ENCODE measurements at places on chromosomes 7 and 10.

DNA sequence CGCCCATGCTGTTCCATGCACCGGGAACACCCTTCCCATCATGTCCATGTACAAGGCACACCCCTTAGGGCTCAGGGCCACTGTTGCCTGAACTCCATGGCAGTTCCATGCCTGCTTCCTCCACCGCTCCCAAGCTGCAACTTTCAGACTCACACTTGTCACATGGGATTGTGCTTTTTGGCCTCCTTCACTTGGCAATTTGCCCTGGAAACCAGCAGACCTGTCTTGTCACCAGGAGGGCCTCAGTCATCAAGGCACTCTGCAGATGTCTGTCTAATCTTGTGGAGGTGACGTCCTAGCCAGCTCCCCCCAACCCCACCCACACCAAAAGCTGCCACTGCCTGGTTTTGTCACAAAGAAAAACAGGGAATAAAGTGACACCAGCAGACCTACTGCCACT is 47.5 kb downstream of the CARD11 start:
- no peak for DNase-seq

GRCh38 chr10:31490858-31491504 is 172.0 kb downstream of the ZEB1 start:
- peak; percentile 1 for DNase-seq

DNA sequence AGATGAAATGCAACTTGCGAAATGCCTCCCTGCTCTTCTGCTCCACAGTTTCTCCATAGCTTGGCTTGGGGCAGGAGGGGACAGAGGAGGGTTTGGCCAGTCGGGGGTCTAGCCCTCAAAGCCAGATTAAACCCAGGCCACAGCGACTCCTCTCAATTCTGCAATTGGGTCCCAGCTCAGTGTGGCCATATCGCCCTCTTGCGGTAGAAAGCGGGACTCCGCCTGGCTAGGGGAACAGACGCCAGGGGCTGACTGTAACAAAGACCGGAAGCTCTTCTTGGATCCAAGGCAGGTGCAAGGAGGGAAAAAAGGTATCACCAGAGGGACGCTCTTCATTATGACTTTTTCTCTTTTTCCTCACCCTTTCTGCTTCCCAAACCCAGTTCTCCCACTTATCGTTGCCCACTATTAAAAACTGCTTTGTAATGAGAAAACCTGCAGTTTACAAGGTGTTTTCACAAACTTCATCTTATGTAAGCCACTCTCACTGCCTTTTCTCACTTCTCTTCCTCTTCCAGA is 36.6 kb upstream of the TNPO3 start:
- peak; percentile 87 for DNase-seq

GRCh38 chr7:75639886-75640190 is 98.9 kb downstream of the HIP1 start:
- DNase-seq = no peak

GRCh38 chr7:105905910-105906568 is 29.6 kb upstream of the ATXN7L1 start:
- no peak for DNase-seq

GRCh38 chr7:36600869-36601530 is 123.3 kb downstream of the AOAH start:
- DNase-seq = no peak

GRCh38 chr10:80596391-80597257 is 58.9 kb downstream of the SH2D4B start:
- peak; percentile 13 for DNase-seq

GRCh38 chr10:120632047-120632446 is 175.0 kb downstream of the PLPP4 start:
- no peak for DNase-seq

GRCh38 chr10:5095687-5096086 is 1.5 kb downstream of the AKR1C3 start:
- no peak for DNase-seq

DNA sequence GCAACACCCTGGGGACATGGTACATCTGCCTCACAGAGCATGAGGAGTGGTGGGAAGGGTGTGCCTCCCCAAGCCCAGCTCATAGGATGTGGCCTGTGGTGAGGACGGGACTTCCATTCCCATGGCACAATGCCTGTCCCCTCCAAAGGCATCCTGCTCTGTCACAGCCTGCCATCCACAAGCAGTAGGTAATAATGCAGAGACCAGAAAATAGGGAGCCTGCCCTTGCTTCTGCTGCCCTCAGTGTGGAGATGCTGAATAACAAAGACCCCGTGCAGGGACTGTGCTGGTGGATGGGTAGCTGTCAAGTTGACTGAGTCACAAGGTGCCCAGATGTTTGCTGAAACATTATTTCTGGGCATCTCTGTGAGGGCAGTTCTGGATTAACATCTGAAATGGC is 199.9 kb upstream of the GRB10 start:
- no peak for DNase-seq

GRCh38 chr10:117471344-117471874 is 71.1 kb upstream of the EMX2 start:
- DNase-seq = no peak

- DNase-seq = no peak
Observed at GRCh38 chr10:125154529-125154928, 5.8 kb downstream of the CTBP2 start.

GRCh38 chr7:150784954-150785353 is 15.2 kb downstream of the TMEM176B start:
- no peak for DNase-seq

- peak; percentile 54 for DNase-seq
Observed at GRCh38 chr7:2109936-2110609, 122.7 kb downstream of the MAD1L1 start.

DNA sequence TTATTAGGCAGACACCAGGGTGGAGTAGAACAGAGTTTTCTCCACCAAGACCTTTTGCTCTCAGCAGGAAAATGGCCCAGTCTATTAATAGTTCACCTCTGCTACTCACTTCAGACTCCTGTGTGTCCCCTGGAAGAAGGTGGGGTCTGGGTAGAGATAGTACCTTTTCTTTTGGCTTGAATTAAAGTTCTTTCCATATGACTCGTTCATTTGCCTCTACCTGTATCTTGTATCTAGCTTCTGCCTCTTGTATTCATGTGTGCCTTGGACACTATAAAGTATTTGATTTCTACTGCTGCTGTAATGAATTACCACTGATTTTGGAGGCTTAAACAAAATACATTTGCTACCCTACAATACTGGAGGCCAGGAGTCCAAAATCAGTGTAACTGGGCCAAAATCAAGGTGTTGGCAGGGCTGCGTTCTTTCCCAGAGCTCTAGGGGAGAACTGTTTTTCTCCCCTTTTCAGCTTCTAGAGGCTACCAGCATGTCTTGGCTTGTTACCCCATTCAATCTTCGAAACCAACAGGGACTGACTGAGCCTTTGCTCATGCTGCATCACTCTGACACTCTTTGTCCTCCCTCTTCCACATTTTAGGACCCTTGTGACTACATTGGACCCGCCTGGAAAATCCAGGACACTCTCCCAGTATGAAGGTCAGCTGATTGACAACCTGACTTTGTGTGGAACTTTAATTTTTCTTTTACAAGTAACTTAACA is 155.6 kb upstream of the PRSS58 start:
- no peak for DNase-seq

DNA sequence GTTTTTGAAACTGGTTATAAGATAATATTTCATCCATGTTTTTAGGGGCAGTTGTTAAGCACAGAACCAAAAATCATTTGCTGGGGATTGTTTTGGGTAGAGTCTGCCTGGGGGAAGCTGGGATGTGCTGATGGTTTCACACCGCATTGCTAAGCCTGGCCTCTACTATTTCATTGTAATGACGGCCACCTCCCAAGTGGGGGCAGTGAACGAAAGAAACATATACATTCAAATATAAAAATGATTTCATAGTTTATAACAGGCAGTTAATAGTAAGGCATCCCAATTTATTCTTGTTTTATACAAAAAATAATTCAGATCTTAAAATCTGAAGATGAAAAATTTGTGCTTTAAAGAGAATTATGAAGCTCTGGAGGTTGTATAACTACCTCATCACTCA is 750.8 kb downstream of the REEP3 start:
- DNase-seq = no peak

- DNase-seq = no peak
Observed at GRCh38 chr7:191105-191980, 1.0 kb upstream of the FAM20C start.

DNA sequence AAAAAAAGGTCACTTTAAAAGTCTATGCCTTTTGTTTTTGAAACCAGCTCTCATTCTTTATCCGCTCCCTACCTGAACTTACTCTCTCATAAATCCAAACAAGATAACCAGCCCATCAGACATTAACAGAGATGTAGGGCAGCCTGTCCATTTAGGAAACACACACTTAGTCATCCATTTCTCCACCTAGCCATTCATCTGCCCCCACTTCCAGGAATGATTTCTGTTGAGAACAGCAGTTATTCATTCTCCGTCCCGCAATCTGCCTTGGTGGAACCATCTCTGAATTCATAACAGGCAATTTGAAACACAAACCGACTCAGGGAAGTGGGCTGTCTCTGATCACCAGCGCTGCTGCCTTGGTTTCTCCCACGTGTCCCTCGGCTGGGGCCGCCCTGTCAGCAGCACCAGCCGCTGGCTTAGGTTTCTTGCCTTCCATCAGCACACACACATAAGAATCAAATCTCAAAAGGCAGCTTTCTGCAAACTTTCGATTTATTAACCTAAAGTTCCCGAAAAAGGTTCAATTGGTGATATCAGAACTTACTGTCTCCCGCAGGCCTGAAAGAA is 528.2 kb upstream of the NRP1 start:
- no peak for DNase-seq

GRCh38 chr7:727806-728460 is 852 bp upstream of the PRKAR1B start:
- no peak for DNase-seq

DNA sequence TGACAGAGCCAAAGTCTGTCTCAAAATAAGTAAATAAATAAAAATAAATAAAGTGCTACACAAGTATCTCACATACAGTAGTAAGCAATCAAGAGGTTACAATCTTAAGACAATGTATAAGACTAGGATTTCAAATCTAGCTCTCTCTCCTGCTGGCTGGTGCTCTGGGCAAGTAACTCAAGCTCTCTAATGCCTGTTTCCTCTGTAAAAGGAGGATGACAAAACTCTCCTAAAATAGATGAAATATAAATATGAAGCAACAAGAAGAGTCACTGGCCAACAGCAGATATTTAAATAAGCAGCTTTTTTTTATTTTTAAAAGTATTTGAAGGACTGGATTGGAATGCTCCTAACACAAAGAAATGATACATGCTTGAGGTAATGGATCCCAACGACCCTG is 7.2 kb downstream of the SFMBT2 start:
- DNase-seq = no peak

DNA sequence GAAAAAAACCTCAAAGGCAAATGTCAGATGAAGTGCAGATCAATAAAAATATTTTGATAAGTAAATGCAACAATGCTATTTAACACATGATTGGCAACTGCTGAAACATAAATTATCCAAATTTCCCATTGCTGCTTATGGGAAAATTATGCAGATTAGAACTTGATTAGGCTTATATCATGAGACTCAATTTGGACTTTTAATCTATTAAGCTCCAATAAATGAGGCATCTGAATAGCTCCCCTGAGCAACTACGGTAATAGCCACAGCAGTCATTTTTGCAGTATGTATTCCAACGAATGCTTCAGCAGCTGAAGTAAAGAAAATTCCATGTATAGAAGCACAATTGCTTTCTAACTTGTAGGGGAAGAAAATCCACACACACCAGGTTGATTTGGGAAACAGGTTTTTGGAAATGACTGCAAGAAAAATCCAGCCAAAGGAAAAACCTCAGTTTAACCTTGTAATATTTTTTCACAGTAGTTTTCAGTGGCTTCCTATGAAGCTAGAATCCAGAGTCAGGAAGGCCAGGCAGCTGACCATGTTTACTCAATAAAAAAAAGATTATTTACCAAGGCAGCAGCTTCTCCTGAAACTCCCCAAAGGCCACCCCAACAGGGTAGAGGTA is 716.1 kb downstream of the KCNMA1 start:
- DNase-seq = no peak

DNA sequence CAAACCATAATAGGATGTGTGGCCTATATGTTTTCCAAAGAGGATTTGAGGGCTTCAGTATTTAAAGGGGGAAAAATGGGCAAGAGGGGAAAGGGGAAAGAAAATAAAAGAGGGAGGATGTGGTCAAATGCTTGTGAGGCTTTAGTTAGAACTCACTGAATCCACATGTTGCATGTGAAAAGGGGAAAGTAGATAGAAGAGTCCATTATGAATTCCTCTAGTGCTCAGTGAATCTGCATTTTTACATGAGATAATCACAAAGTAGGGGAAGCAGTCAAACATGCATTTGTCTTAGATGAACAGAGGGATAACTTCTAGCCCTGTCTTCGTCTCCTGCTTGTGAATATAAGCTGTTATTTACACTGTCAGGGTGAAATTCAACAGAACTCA is 24.6 kb upstream of the AKAP9 start:
- DNase-seq = no peak

GRCh38 chr10:95569368-95569767 is 8.2 kb upstream of the SORBS1 start:
- no peak for DNase-seq

GRCh38 chr10:129514568-129515451 is 47.8 kb downstream of the MGMT start:
- DNase-seq = no peak

- DNase-seq = no peak
Observed at GRCh38 chr10:77711683-77712049, 74.1 kb upstream of the KCNMA1 start.

DNA sequence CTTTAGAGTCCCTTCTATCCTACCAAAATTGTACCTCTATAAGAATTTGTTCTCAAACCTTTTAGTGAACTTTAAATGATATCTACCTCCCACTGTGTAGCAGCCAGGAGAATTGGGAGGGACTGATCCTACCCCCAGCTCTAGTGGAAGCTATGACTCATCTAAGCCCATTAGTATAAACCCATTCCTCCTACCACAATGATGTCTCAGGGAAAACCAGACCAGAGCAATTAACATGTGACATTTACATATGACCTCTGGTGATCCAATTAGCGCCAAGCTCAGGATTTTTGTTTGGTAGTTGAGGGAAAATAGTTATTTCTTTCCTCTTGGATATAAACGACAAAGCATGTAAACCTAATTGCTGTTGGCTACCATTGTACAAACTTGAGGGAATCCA is 33.1 kb upstream of the R3HCC1L start:
- no peak for DNase-seq

- DNase-seq = no peak
Observed at GRCh38 chr10:132365102-132365501, 31.9 kb upstream of the PWWP2B start.

- no peak for DNase-seq
Observed at GRCh38 chr10:131041441-131041840, 270.1 kb downstream of the TCERG1L start.

GRCh38 chr10:42707234-42707633 is 68.9 kb upstream of the ZNF33B start:
- DNase-seq = no peak

DNA sequence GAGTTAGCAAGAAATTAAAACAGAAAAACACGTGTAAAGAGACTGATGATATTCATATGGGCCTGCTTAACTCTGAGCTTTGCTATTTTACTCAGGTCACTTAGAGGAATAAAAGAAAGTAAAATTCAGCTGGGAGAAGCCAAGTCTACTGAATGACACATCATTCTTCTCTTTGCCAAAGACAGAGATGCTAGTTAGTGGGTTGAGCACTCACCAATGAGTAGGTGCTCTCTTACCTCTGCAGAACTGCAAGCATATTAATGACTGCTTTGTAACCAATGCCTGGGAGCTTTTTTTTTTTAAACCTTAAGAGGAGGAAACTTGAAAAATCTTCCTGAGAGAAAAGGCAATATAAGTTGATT is 44.8 kb upstream of the BAMBI start:
- DNase-seq = no peak

- DNase-seq = no peak
Observed at GRCh38 chr10:102802920-102803534, 34.2 kb downstream of the CYP17A1 start.

Data from stimulated activated CD4-positive, alpha-beta T cell treated with anti-CD3 and anti-CD28 coated beads, Interleukin-4, amount 100 ng/mL, for 4 hours (primary cell).